ENCODE measurements at places on chromosomes 7 and 10. TPM values are rescaled to one million over a fixed set of nuclear protein-coding genes. Genes with fewer than 3 reads are reported as not detected.

GRCh38 chr10:123585477-123586445 is 80.4 kb upstream of the GPR26 start:
- DNase-seq = no peak

DNA sequence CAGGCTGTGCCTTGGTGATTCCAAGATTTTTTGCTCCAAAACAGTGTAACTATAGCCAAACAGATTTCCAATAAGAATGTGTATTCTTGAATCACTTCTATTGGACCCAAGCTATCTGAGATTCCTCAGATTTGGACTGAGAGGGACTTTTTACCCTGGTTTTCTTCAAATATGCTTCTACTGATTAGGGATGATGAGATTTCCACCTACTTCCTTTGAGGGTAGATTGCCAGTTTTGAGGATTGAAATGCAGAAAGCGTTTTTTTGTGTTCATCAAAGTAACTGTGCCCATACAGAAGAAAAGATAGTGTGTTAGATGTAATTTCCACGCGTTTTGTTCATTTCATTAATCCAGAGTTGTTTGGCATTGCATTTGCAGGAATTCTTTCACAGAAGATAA is 144.9 kb downstream of the CPED1 start:
- DNase-seq = no peak

DNA sequence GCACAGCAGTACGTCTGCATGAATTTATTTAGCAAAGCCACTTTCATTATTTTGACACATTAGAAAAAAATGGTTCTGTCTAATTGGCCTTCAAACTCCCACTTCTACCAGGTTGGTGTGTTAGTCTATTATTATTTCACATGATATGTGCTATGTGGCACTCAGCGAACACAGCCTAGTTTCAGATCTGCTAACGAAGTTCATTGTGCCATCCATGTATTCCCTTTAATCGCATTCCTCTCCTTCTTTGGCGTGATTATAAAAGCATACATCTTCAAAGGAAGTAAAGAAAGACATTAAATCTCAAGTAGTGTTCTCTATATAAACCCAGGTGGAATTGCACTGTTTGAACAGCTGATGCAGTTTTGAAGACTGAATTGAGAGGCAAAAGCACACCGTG is 96.4 kb upstream of the CACNA2D1 start:
- no peak for DNase-seq

DNA sequence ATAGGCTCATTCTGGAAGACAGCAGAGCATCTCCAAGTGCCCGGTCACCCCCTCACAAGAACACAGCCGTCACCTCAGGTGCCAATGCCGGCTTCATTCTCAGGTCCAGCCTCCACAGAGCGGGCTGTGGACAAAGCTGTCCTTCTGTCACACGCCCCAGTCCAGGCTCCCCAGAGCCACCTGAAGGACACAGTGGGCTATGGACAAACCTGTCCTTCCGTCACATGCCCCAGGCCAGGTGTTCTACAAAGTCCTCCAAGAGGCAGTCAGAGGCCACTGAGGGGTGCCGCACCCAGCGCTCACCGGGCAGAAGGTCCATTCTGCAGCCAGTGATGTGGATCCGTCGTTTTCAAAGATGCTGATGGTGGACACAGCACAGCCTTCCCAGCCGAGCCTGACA is 173.2 kb upstream of the PPP2R2D start:
- DNase-seq = no peak

DNA sequence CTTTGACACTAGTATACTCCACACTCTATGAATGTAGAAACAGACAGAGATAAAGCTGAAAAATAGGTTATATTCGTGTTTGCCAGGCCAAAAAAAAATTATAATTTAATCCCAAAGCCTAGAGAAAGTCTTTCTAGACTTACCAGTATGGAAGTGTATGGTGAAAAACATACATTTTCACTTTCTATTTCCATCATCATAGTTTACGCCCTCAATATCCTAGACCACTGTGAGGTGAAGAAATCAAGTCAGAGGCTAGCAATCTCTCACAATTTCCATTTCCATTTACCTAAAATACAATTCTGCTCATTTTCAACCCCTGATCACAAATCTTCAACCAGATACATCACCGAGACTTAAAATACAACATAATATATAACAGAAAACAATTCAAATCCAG is 16.2 kb downstream of the GPR22 start:
- no peak for DNase-seq

GRCh38 chr7:43248961-43249822 is 136.7 kb downstream of the HECW1 start:
- DNase-seq = no peak

DNA sequence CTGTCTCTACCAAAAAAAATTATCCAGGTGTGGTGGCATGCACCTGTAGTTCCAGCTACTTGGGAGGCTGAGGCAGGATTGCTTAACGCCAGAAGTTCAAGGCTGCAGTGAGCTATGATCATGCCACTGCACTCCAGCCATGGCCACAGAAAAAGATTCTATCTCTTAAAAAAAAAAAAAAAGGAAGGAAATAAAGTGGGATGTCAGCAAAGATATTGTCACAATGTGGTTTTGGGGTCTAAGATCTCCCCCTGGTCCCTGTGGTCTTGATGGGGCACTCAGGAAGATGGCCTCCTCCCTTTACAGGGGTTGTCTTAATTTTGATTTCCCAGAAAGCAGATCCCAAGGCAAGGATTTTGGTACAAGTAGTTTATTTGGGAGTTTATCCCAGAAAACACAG is 7.4 kb upstream of the KAZALD1 start:
- no peak for DNase-seq

GRCh38 chr10:77461636-77462296 is 175.8 kb downstream of the KCNMA1 start:
- DNase-seq = no peak

Gene AGK
- 38.7 TPM for polyA plus RNA-seq

All from right renal pelvis (tissue), 4 donors.